ENCODE measurements at places on chromosomes 1 and 21.

DNA sequence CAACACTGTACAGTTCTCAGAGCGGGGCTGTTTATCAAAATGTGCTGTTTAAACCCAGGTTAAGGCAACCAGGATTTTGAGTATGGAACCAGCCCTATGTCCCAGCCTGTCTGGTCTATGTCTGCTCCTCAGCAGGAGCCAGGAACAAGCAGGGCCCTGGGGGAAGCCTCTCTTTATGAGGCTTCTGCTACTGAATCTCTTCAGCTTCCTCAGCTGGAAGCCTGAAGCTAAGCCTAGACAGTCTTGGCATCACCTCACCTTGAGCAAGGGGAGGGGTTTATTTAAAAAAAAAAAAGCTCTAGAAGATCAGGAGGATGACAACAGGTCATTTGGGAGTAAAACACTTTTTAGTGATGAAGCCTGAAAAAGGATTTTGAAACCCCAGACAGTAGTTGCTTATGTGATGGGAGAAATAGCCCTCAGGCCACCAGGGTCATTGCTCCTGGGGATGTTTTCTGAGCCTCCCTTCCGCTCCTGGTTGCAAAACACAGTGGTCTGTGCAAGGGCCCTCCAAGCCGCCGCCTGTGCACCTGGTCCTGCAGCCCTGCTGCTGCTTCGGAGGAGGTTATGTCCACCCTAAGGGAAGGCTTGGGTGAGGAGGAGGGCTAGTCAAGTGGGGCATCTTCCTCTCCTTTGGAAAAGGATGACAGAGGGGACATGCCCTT lies 21.8 kb upstream of the GRHL3 start:
- DNase-seq = no peak

GRCh38 chr1:234149217-234149616 lies 224.0 kb upstream of the COA6 start:
- no peak for DNase-seq

DNA sequence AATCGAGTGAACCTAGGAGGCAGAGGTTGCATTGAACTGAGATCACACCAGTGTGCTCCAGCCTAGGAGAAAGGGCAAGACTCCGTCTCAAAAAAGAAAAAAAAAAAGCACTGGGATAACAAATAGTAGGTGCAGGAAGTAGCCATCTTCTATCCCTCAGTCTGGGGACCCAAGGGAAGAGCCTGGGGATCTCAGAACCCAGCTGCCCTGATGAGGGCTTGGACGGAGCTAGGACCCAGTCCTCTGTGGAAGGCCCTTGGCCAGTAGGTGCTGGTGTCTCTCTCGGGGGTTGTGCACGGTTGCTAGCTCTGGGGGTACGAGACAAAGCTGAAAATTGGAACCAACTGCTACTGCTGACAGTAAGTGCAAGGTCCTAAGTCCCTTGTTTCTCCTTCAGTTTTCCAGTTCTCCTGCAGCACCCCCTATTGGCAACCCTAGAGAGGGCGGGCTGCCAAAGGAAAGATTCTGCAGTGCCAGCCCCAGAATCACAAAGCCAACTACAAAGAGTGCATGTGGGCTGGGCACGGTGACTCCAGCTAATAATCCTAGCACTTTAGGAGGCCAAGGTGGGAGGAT lies 57.6 kb upstream of the KIF1B start:
- no peak for DNase-seq

GRCh38 chr21:46063227-46063626 lies 34.7 kb upstream of the COL6A2 start:
- DNase-seq = no peak

DNA sequence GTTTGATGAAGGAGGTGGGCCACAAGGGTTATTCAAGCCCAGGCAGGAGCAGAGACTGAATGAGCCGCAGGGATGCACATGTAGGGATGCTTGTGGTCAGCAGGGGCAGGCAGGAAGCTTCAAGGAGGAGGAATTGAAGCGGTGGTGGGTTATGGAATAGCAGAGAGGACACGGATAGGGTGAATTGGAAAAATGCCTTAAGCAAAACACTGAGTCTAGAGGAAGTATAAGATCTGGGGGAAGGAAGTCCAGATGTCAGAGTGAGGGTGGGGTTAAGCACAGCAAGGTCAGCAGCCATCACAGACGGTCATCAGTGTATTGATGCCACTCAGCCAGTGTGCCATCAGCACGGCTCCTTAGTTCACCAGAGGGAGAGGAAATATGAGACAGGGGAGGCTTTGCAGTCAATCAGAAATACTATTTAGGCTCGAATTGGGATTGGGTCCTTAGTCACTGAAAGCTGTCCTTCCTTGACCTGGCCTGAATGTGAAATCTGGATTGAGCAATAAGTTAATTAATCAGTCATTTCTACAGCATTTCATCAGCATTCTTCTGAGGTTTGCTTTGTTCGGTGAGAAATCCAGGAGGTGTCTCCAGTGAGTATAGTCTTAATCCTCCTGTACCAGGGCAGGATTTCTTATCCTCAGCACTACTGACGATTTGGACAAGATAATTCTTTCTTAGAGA lies 6.0 kb upstream of the LCE1F start:
- no peak for DNase-seq

Data from NCI-H226 (cell line).